Stimulated activated CD8-positive, alpha-beta memory T cell treated with anti-CD3 and anti-CD28 coated beads, Interleukin-7, amount 100 ng/mL, for 1 hour (primary cell): ENCODE measurements at places on chromosomes 13 and 19.

DNA sequence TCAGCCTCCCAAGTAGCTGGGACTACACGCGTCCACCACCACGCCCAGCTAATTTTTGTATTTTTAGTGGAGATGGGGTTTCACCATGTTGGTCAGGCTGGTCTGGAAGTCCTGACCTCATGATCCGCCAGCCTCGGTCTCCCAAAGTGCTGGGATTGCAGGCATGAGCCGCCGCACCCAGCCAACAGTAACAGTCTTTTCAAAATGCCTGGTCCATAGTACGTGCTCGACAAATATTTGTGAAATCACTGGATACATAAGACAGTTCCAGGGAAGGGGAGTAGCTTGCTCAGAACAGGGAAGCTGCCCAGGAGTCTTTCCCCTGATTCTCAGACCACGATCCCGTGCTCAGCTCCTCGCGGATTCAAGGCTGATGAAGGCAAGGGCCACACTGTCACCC, 30.5 kb downstream of the CACNG6 start:
- no peak for DNase-seq

GRCh38 chr13:85847012-85847411, 47.8 kb upstream of the SLITRK6 start:
- no peak for DNase-seq

- no peak for DNase-seq
These were observed 132.9 kb downstream of the RAP2A start for GRCh38 chr13:97566907-97567306.

- no peak for DNase-seq
These were observed 1321.8 kb upstream of the PCDH9 start for GRCh38 chr13:68551701-68552522.

DNA sequence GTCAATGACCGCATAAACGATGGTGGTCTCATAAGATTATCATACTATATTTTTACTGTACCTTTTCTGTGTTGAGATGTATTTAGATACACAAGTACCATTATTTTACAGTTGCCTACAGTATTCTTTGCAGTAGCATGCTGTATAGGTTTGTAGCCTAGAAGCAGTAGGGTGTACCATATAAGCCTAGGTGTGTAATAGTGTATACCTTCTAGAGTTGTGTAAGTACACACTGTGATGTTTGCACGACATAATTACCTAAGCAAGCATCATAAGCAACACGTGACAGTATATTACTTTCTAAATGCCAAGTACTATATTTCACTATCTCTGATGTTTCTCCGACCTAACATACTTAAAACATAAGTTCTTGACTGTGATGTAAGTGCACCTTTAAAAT, 2.7 kb downstream of the LPAR6 start:
- DNase-seq: no peak
